ENCODE measurements at places on chromosomes 11 and 22. TPM values are rescaled to one million over a fixed set of nuclear protein-coding genes. Genes with fewer than 3 reads are reported as not detected.

Gene C1QTNF4
- 0.64 TPM for total RNA-seq

Gene HORMAD2
- total RNA-seq: not detected

Gene EIF4ENIF1
- total RNA-seq: 16.0 TPM

Gene MOV10L1
- total RNA-seq: not detected

DNA sequence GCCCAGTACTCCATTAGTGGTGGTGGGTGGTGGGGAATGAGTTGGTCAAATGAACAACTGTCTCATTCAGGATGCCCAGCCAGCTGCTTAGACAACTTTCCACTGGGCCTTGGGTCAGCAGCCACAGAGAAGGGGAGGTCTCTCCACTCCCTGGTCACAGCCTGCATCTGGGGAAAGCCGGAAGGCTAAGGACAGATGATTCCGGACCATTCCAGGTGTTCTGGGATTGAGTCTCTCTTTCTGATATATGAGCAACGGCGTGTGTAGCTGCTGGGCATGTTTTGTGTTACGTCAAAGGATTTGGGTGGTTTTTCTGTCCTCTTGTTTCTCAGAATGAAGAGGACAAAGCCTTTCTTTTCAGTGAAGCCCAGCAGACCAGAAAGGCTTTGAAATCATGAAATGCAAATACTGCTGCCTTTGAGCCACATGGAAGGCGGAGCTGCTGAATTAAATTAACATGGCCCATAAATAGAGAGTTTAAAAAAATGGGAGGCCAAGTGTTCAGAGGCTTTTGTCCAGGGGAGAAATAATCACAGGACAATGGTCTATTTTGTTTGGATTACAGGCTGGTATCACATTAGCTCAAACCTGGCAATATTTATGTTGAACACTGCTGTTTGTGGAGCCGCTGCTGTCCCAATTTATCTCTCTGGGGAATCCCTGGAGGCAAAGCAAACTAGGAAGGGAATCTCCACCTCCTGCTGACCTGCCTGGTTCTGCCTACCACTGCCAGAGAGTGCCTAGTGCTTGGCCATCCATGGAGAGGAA lies 234.4 kb upstream of the E2F8 start:
- DNase-seq: no peak

Measured in heart left ventricle (tissue), 16 donors.